H9 (cell line): ENCODE measurements at places on chromosomes 3 and 15.

DNA sequence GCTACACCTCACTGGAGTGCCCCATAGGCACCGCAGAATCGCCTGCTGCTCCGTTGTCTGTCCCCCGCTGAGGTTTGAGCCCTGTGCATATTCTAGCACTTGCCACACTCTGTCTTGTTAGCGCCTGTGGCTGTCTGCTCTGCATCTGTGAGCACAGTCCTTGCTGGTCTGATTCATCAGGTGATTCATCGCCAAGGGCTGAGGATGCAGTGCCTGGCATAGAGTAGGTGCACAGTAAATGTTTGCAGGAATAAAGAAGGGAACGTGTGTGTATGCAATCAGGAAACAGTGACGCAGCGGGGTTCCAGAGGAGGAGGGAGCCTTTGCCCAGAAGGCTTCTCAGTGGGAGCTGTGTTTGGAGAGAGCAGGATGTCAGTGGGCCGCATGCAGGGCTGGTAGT is 124.0 kb upstream of the PLXNA1 start:
- no peak for DNase-seq

DNA sequence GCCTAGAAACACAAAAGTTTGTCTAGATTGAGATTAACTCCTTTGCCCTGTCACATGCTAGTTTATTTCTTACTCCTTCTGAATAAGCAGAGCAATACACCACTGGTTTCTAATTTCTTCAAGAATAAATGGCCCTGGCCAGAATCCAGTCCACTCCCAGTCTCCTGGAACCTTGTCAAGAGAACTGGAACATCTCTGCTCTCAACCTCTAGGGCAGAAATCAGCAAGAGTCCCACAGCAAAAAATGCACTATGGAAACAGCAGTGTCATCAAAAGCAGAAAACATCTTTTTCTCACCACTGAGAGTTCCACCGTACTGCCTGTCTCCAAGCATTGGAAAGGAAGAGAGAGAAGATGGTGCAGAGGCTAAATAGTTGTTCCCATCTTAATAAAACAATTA is 35.9 kb upstream of the PPP2R3A start:
- no peak for DNase-seq

DNA sequence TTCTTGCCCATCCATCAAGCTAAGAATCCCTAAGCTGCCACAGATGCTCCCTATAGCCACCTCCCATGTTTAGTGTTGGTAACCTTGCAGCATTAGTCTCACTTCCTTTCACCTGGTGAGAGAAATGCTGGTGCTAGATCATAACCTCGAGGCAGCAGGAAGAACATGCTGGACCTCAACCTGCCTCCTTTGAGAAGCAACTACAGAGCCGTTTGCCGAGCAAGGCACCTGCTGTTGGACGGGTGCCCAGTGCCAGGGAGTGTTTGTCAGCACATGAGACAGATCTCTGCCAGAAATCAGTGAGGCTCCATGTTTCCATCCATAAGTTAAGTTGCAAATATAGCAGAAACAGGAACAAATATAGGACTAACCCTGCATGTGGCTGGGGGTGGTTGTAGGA is 955.7 kb downstream of the TUSC7 start:
- DNase-seq: no peak

DNA sequence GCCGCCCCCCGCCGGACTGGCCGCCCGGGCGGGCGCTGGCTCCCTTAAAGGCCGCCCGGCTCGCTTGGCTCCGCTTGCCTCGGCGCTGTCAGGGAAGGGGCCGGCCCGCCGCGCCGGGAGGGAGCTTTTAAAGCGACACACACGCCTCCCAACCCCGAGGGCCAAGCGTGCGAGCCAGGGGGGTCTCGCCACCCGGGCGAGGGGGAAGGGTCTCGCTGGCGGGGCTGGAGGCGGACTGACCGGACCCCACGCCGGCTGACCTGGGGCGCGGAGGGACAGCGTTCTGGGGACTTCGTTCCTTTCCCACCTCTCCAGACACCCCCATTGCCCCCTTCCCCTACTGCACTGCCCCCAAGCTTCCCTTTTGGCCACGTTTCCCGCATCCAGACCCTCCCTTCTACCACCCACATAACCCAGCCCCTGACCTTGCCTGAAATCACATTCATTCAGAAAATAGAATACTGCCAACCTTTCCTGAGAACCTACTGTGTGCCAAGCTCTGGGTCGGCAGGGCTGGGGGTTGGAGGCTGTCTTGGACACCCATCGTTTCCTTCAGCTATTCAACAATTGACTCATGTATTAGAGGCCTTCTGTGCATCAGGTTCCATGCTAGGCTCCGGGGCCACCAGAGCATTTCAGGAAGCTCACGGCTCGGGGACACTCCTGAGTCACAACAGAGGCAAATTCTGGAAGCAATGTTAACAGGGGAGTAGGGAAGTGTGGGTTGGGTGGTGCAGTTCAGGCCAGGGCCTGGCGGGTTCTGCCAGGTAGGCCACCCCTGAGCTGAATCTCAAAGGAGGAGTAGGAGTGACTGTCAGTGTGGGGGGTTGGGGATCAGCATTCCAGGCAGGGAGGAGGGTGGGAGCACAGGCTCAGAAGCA is at the start of gene INSYN1:
Gene INSYN1 (minus strand): TSS at position 102 of the 881 bp plus-strand sequence. CDS start 2,221 bp downstream, outside the sequence.
- peak; percentile 47 for DNase-seq

GRCh38 chr15:64930019-64930652 is 18.4 kb downstream of the ANKDD1A start:
- no peak for DNase-seq

GRCh38 chr15:68618394-68618793 is 39.6 kb downstream of the CORO2B start:
- no peak for DNase-seq

- DNase-seq: no peak
Measured at GRCh38 chr15:39666677-39667076, 85.8 kb downstream of the THBS1 start.

DNA sequence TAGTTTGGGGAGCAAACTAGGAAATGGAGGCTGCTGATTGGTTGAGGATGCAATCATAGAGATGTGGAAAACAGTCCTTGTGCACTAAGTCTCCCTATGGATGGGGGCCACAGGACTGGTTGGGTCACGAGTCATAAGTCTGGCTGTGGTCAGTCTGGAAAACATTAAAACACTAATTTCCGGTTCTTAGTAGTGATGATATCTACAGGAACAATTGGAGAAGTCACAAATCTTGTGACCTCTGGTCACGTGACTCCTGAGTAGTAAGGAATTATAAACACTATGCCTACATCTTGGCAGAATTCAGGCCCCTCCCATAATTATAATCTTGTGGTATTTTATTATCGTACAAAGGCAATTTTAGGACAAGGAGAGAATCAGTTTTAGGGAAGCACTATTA is 317.3 kb upstream of the ARPP21 start:
- DNase-seq: no peak

DNA sequence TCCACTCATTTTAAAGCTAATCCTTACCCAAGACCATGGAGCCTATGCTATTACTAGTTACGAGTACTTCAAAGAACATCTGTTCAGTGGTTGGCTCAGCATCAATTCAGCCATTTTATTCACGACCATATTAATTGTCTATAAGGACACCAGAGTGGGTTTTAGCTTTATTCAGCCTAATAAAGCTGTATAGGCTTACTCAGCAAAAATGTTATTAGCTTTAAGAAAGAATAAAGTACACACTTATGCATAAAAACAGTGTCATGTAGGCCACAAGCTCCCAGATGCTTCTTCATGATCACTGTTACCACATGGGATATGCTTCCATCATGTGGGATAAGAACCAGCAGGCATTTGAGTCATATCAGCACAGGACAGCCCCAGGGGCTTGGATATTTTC is 87.4 kb upstream of the GPR149 start:
- no peak for DNase-seq

DNA sequence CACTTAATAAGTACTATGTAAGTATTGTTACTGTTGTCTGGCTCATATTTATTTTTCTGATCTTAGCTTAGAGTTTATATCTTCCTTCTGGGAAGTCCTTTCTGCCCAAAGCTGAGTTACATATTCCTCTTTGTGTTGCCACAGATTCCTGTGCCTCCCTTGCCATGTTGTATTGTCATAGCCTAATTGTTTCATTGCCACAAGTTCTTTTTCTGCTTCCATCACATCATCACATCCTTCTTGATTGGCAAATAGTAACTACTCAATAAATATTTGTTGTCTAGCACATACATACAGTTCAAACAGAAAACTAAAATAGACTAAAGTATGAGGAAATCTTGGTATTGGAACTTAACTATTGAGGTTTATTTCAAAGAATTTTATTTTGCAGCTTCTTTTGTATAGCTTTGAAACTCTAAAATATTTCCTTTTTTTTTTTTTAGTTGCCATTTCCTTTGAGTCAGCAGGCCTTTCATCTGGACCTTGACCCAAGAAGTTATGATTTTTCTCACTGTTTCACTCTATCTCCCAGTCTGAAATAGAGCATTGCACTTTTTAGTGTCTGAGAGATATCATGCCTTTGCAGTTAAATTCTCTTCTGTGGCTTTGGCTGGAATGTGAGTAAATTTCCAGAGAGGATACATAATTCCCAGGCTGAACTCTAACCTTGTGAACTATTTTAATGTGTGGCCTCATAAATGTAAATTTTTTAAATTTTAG is 98.2 kb downstream of the ZNF609 start:
- DNase-seq: no peak

- DNase-seq: no peak
Measured at GRCh38 chr3:45639044-45639392, 44.5 kb downstream of the LIMD1 start.
